Anterior cingulate cortex (tissue), 58 donors: ENCODE measurements at places on chromosomes 1 and 21.
A peak's percentile ranks its signal among the peaks of the same experiment; 100 is the strongest.

GRCh38 chr1:14479865-14480264, 118.6 kb upstream of the KAZN start:
- no peak for DNase-seq

GRCh38 chr1:190935925-190936324, 458.3 kb upstream of the BRINP3 start:
- DNase-seq, result no peak

- DNase-seq, result no peak
Observed at GRCh38 chr1:94579876-94580294, 38.3 kb upstream of the F3 start.

GRCh38 chr1:216450227-216450626, 27.0 kb upstream of the USH2A start:
- no peak for DNase-seq

DNA sequence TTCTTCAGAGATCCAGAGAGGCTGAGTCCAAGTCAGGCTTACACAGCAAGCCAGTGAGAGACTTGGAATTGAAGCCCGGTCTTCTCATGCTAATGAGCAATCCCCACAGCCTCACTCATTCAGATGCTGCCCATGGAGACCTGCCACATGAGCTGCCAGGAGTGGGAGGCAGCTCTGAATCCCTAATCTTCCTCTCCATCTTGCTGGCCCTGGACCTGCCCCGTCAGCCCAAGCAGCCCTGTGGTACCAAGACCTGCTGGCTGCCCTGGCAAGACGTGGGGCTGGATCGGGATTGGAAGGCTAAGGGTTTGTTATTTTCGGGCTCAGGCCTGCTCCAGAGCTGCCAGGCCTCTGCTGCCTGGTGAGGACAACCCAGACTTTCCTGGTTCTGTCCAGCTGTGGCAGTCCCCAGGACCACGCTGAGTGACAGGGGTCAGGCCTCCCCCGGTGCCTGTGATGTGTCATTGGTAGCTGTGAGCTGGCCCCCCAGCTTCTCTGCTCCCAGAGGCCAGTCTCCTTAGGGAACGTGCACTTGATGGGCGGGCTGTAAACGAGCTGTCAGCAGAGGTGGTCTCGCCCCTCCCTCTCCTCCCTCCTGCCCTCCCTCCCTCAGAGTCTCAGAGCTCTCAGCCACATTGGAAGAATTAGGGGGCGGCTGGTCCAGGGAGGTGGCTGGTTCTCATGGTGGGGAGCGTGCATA, 135.0 kb downstream of the FOXD2 start:
- no peak for DNase-seq

DNA sequence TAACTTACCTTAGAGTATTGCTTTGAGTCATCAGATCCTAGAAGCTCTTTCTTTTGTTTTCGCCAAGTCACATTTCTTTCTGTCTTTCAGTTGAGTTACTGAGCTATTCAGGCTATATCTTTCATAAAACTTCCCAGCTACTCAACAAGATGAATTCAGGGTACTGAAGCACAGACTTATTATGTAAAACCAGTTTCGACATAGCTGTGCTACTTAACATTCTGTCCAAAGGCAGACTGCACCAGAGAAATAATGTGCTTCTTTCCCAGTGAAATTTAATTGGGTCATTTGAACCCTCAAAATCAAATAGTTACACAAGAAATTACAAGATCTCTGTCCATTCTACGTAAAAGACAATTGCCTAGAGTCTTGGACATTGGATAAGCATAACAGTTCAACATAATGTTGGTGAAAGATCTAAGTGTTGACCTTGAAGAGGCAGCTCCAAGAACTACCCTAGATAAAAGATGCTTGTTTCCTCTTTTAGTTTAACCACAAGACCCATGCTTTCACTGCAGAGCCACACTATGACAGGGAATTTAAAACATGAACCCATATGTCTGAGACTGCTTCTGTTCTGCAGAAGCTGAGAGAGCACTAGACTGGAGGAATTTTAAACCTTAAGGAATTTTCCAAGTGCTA, 163.2 kb downstream of the LRRC40 start:
- DNase-seq, result no peak

DNA sequence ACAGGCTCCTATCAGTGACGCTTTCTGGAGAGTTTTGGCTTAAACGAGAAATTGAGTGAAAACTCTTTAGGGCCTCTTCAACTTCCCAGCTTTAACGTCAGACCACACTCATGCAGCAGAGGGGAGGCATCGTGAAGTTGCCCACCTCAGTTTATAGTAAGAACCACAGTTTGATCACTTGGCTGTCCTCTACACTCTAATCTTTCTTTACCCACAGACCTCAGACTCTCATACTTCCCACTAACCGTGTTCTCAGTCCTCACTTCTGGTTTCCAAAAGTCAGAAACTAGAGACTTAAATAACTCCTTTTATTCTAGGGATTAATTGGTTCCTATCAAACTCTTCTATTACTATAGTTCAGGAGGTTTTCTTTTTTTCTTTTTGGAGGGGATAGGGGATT, 302.2 kb downstream of the NTNG1 start:
- no peak for DNase-seq

DNA sequence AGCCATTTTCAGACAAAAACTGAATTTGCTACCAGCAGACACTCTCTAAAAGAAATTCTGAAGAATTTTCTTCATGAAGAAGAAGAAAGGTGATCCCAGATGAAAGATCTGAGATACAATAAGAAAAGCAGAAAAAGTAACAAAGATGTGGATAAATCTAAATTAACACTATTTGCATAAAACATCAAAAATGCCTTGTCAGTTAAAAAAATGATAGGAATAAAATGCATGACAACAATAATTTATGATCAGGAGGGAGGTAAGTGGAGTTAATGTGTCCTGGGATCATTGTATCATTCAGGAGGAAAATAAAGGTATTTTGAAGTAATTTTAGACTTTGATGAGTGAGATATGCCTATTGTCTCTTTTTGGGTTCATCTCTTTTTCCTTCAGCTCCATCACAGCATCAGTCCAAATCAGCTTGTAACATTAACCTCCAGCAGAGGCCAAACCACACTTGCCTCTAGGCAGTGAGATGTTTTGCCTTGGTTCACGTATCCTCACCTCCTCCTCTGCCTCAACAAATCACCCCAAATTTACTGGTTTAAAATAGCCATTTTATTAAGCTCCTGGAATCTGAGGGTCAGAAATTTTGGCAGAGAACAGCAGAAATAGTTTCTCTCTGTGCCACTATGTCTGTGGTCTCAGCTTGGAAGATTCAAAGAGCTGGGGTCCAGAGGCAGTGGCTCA, 76.9 kb upstream of the HIVEP3 start:
- DNase-seq, result no peak

GRCh38 chr1:36885540-36886357, 148.6 kb downstream of the GRIK3 start:
- DNase-seq, result no peak

GRCh38 chr21:41615613-41616012, 107.7 kb upstream of the TMPRSS2 start:
- peak; percentile 61 for DNase-seq

DNA sequence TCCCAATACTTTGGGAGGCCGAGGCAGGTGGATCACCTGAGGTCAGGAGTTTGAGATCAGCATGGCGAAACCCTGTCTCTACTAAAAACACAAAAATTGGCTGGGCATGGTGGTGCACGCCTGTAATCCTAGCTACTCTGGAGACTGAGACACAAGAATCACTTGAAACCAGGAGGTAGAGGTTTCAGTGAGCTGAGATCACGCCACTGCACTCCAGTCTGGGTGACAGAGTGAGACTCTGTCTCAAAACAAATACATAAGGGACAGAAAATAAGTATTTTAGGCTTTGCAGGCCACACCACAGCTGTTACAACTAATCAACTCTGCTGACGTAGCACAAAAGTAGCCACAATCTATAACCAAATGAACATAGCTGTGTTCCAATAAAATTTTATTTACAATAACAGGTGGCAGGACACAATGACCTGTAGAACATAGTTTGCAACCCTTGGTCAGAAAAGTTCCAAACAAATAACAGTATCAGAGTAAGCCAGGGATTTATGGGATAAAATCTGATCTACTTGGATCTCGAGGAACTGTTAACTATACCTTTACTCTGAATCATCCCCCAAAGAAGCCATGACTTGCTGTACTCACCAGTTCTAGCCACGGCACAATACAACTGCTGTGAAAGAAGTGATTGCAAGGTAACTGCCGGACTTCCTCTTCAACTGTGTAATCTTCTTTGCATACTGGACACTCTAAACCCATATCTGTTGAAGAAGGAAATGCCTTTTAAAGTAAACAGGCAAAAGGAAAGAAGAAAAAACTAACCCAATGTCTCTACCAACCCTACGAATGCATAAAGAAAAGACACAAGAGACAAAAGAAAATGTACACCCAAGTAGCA, 28.3 kb downstream of the CD160 start:
- DNase-seq, result no peak

- DNase-seq, result no peak
Observed at GRCh38 chr1:212487286-212487685, 54.6 kb downstream of the NENF start.

GRCh38 chr21:28256420-28256831, 736.3 kb downstream of the LTN1 start:
- DNase-seq, result no peak

DNA sequence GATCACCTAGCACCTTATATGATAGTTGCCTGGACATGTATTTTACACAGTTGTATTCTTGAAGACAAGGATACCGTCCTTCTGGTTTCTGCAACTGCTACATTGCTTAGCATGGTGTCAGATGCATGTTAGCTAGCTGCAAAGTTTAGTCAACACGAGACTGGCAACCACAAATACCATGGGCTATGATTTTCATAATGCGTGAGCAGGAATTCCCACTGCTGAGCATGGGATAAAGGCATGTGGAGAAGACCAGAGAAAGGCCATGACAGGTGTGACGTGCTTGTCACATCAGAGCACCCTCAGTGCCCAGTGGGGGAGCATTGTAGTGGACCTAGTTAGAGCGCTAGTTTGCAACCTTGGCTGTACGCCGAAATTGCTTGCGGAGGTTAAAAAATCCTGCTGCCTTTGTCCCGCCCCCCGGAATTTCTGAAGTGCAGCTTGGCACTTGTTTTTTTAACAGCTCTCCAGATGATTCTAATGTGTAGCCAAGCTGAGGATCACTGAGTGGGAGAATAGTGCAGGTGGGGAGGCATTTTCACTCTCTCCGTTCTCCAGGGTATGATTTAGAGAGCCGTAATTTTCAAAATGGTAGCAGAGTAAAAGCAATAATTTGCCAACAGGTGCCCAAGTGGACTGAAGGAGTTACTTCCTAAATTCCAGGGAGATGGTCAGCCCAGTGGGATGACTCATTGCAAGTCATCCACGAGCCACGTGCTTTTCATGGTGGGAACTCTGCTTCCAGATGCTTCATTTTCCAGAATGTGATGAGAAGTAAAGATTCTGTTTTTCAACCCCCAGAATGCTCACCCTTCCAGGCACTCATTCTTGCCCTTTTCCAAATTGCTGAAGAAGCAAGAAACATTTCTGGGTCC, 81.0 kb downstream of the CNIH3 start:
- DNase-seq, result no peak

GRCh38 chr1:234486858-234487840, 8.2 kb upstream of the TARBP1 start:
- no peak for DNase-seq

GRCh38 chr21:44482581-44483287, 27.4 kb downstream of the LRRC3 start:
- DNase-seq, result no peak

GRCh38 chr1:84089465-84089864, 54.6 kb upstream of the PRKACB start:
- DNase-seq, result no peak

DNA sequence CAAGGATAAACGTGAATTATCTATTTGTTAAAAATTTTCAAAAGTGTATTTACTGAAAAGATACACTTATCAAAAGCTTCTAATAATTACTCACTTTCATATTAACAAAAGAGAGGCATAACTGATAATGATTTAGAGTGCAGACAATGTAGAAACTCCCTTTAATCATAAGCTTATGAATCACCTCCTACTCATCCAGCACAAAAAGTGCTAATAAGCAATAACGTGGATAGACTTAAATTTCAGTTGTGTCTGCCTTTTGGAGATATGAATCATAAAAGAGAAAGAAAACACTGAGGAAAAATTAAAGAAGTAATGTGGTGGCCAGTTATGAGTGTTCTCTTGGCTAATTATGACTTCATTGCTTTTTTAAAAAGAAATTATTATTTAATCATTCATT, 827.6 kb upstream of the B3GALT2 start:
- no peak for DNase-seq

- peak; percentile 17 for DNase-seq
Observed at GRCh38 chr1:41783189-41783639, 135.5 kb downstream of the HIVEP3 start.

DNA sequence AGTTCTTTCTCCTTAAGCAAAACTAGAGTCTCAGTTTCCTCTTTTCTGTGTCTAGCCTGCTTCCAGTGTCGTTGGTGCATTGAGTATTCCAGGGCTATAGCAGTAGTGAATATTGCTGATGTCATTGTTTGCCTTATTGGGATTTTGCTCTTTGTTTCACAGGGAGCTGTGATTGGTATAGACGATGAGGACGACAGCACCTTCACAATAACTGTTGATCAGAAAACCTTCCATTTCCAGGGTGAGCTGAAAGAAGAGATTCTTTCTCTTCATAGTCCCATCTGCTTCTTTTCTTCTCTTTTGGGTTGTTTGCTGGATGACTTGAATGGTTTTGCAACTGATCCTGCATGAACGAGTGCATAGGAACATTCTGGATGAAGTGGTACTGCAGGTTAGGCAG, 52.4 kb downstream of the OSBPL9 start:
- DNase-seq, result no peak

DNA sequence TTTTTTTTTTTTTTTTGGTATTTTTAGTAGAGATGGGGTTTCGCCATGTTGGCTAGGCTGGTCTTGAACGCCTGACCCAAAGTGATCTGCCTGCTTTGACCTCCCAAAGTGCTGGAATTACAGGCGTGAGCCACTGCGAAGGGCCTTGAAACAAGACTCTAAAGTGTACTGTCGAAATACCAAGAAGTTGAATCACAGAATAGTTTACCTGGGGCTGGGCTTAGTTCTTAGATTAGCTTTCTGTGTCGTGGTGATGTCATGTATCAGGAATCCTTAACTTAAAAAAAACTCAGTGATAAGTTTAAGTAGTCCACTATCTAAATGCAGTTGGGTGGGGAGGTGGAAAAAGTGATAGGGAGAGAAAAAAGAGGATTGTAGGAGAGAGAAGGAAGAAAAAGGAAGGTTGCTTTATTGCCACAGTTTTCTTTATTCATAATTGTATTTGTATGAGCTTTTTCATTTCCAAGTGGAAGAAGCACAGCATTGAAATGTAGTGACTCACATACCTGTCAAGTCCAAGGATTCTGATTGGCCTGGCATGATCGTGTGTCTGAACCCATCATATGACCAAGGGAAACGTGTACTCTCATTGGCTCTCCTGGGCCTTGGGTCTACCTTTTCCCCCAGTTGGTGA, 13.4 kb downstream of the ITSN1 start:
- DNase-seq, result no peak

DNA sequence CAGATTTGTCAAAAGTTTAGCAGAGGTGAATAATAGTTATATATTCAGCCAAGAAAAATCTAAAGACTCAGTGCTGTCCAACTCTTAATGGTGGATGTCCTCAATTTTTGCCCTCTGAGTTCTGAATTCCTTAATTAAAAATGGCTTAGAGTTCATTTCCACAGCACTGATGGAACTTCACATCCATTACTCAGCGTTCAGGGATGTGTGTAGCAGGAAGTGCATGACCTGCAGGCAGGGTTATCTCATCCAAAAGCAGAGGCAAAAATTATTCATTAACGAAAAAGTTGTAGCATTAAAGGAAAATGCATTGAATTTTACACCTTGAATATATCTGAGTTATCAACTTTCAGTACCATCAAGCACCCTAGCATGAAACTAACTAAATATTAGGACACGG, 96.7 kb downstream of the ZP4 start:
- no peak for DNase-seq
